ENCODE measurements at places on chromosomes 1 and 21. TPM values are rescaled to one million over a fixed set of nuclear protein-coding genes. Genes with fewer than 3 reads are reported as not detected.
A peak's percentile ranks its signal among the peaks of the same experiment; 100 is the strongest.

GRCh38 chr1:185895208-185895900, 161.2 kb downstream of the HMCN1 start:
- DNase-seq = no peak

DNA sequence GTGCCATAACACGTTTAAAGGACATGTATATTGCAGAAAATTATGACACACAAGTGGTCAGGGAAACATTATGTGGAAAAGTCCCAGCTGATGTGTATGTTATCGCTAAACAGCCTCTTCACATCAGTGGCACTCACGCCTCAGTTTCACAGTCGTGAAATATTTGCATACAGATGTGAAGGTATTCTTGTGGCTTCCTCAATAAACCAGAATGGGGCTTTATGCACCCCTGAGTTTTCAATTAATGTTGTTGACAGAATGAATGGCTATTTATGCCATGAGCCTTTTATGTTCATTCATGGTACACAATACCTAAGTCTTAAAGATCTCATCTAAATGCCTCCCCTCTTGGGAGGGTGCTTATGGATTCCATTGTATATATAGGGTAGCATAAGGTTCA, 202.1 kb upstream of the ADGRL2 start:
- no peak for DNase-seq

- peak; percentile 84 for DNase-seq
These were observed at the start of gene SH3D21 for GRCh38 chr1:36306210-36306901. Gene SH3D21 (plus strand): TSS chr1:36306368. CDS start chr1:36306421, 53 bp downstream.

DNA sequence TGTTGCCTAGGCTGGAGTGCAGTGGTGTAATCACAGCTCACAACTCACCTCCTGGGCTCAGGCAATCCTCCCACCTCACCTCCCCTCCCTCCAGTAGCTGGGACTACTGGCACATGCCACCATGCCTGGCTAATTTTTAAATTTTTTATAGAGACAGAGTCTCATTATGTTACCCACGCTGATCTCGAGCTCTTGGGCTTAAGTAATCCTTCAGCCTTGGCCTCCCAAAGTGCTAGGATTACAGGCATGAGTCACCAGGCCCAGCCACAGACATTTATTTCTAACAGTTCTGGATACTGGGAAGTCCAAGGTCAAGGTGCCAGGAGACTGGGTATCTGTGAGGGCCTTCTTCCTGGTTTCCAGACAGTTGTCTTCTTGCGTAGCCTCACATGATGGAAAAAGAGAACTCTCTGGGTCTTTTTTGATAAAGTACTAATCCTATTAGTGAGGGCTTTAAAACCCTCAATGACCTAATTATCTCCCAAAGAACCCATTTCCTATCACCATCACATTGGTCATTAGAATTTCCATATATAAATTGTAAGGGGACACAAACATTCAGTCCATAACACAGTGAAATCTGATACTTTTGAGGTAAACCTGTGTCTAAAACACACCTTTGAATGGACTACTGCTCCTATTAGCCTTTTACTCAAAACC, 67.9 kb downstream of the PHACTR4 start:
- DNase-seq = no peak

- DNase-seq = no peak
These were observed 11.4 kb upstream of the TENT5C start for GRCh38 chr1:117594261-117594990.

- no peak for DNase-seq
These were observed 295.0 kb downstream of the TGFB2 start for GRCh38 chr1:218640173-218640572.

DNA sequence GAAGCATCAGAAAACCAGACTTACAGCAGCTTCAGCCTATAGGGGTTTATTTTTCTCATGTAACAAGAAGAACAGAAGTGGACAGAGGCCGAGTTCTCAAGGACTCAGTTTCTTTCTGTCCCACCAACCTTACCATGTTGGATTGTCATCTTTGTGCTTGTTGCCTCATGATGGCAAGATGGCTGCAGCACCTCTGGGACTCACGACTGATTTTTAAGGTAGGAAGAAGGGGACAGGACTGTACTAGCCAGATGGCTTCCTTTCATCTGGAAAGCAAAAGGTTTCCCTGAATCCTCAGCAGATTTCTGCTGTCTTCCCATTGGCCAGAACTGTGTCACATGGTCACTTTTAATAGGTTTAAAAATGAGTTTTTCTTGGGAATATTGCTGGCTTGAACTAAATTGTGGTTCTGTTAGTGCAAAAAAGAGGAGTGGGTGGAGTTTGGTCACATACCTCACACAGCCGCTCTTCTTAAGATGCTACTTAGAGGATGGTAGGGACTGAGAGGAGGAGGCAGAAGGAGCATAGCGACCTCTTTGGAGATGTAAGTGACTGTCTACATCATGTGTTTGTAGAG, 48.1 kb upstream of the ENAH start:
- no peak for DNase-seq

Gene NGF
- not detected for total RNA-seq
